Activated T-cell treated with anti-CD3 and anti-CD28 coated beads for 24 hours (primary cell): ENCODE measurements at places on chromosomes 11 and 22.

- no peak for DNase-seq
Observed at GRCh38 chr22:46081831-46082210, 68.5 kb upstream of the PPARA start.

GRCh38 chr11:114775875-114776621 lies 97.7 kb downstream of the NXPE2 start:
- DNase-seq = no peak

GRCh38 chr11:59221441-59221840 lies 8.7 kb upstream of the MPEG1 start:
- DNase-seq = no peak

- no peak for DNase-seq
Observed at GRCh38 chr11:95505927-95506426, 275.0 kb upstream of the SESN3 start.

DNA sequence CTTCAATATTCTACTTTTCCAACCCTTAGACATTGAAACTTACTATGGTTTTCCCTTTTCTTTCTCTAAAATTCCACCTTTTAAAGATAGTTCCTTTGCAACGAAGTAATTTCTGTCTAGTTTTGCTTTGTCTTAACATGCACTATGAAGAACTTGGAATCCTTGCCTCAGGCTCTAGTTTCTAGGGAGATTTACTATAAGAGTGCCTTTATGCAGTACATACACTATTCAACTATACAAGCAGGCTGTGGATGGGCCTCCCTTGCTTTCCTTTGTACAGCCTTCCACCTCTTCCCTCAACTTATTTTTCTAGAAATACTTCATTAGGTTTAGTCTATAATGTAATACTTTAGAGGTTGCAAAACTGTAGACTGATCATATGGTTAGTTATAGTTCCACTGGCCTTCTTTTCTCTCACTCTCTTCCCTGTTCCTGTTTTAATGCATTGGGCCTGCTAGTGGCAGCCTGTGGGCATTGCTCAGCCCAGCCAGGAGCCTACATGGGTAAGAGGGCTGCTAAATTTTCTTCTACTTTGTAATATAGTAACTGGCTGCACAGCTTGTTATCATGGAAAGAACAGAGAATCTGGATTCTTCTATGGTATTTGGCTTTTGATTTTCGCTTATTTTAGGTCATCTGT lies 100.2 kb downstream of the C11orf87 start:
- no peak for DNase-seq

GRCh38 chr22:45805413-45805812 lies 133.8 kb downstream of the ATXN10 start:
- no peak for DNase-seq

DNA sequence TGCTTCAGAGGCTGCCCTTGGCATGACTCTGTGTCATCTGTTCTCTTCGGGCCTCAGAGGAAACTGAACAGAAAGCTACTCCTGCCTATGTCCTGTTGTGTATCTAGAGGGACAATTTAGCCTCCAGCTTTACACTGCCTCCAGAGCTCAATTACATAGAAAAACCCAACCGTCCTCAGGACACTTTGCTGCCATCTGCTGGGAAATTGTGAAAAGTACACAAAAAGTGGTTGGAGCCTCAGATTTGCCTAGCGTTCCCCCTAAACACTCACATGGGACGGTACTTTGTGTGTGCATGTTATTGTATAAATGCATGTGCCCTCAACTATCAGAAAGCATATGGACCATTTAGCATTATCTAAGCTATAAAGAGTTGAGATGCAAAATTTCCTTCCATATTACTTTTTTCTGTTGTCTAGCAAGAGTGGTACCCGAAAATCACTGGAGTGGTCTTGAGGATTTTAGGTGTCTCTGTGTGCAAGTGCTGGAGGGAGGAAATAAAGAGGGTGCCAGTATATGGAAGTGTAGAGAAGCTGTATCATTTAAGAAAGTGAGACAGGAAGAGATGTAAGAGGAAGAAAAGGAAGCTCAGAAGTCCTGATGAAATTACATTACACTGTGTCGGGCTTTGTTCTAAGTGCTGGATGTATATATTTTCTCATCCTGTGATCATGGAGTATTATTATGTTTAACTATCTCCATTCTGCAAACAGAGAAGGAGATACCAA lies 8.7 kb upstream of the MS4A4E start:
- DNase-seq = no peak

- no peak for DNase-seq
Observed at GRCh38 chr11:24509114-24509513, 12.3 kb downstream of the LUZP2 start.

GRCh38 chr22:36391638-36392037 lies 3.9 kb upstream of the MYH9 start:
- DNase-seq = no peak

DNA sequence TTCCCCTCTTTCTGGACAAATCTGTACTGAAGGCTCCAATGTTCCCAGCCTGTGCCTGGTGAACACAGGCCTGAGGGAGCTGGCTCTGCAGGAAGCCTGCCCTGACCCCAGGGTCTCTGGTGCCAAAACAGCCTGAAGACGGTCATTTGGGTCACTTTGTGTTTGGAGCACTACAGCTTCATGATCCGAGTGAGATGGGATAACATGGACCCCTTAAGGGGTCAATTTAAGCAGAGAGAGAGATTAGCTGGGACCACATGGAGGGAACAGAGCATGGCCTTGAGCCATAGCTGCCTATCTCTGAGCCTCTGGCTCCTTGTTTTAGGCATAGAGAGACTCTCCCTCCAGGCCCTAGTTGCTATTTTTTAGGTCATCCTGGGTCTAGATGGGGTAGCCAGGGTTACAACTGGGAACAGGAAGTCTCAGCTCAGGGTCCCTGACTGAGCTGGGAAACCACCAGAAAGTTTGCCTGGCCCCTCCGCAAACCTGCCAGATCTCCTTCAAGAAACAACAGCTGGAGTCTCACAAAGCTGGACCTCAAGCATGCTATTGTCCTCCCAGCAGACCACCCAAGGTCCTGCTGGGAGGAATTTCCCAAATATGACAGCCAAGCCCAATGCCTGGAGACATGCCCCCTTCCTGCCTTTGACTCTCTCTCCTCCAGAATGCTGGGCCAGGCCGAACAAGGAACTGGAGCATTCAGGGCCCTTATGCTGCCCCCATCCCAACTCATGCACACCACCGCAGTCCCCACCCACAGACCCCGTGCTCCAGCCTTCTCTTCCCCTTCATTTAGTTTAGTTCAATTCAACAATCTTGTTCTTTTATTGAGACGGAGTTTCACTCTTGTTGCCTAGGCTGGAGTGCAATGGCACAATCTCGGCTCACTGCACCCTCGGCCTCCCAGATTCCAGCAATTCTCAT lies 4.0 kb downstream of the SLCO2B1 start:
- DNase-seq = no peak

DNA sequence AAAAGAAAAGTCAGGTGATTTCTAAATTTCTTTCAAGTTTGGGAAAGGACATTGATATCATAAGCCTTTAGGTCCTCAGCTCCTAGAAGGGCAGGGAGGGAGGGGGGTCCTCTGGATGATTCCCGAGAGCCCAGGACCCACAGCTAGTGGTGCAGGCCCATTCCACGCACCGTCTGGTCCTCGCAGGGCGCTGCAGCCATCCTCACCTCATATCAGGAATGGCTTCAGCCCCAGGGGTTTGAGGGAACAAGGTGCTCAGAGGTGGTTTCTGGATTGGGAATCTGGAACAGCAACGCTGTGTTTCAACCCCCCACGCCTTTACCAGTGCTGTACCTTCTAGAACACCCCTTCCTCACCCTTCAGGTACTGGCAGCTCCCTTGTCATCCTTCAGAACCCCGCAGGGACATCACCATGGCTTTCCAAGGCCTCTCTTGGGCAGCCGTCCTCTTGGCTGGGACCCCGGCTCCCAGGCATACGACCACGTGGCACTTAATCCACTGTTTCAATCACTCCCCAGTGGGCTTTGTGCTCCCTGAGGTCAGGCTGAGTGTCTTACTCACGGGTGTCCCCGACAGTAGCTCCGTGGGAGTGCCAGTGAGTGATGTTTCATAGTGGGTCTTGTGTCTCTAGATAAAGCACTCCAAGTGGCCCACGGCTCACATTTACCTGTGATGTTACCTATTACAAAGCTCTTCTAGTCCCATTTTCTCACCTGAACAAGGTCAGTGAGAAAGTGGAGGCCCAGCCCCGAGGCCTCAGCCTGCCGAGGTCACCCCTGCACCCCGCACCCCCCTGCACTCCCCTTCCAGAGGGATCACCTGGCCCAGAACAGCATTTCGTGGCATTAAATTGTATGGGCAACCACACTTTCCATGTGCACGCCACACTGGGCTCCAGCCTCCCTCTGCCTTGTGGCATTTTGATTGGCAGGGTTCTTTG lies 93.9 kb downstream of the MORC2 start:
- no peak for DNase-seq

DNA sequence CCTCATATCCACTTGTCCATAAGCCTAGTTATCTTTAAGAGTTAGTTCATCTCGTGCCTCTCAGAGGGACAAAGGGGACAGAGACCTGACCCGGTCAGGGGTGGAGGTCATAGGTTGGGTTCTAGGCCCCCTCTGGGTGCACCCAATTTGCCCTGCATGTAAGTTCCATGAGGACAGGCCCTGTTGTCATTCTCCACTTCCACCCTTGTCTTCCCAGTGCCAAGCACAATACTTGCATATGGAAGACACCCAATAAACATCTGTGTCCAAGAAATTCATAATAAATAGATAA lies 1.3 kb upstream of the YIF1A start:
- no peak for DNase-seq

GRCh38 chr11:34214961-34215805 lies 109.8 kb downstream of the NAT10 start:
- DNase-seq = peak; percentile 77

DNA sequence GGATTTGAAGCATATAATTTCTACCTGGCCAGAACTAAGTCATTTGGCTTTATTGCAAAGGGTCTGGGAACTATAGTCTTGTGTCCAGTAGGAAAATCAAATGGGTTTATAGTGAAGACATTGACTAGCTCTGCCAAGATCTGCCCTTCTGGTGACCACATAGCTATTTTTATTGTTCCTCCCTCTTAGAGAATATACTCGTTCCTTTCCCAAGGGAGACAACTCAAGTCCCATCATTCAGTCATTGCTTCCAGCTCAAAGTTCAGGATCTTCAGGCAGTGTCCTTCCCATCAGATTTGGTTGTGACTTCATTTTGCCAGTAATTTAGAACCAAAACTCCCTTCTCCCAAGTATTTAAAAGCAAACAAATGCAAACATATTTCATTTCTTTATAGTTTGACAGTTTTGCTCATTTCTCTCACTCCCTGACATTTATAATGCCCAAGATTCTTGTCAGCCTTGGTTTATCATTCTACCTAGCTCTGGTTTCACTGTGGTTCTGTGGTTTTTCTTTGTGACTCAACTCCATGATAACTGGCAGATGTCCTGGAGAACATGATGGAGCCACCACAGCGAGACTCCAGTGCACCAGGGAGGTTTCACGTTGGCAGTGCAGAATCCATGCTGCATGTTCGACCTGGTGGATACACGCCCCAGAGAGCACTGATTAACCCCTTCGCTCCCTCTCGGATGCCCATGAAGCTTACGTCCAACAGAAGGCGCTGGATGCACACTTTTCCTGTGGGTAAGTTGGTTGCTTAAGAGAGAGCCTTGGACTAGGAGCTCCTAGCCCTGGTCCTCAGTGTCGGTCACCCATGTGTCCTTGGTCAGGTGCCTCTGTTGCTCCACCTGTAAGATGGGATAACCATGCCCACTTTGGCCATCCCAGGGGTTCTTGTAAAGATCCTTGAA lies 64.9 kb downstream of the DEPDC5 start:
- no peak for DNase-seq

- peak; percentile 47 for DNase-seq
Observed at GRCh38 chr22:41746567-41747400, 47.5 kb downstream of the MEI1 start.

- DNase-seq = no peak
Observed at GRCh38 chr11:14813516-14813915, 78.5 kb downstream of the CYP2R1 start.

DNA sequence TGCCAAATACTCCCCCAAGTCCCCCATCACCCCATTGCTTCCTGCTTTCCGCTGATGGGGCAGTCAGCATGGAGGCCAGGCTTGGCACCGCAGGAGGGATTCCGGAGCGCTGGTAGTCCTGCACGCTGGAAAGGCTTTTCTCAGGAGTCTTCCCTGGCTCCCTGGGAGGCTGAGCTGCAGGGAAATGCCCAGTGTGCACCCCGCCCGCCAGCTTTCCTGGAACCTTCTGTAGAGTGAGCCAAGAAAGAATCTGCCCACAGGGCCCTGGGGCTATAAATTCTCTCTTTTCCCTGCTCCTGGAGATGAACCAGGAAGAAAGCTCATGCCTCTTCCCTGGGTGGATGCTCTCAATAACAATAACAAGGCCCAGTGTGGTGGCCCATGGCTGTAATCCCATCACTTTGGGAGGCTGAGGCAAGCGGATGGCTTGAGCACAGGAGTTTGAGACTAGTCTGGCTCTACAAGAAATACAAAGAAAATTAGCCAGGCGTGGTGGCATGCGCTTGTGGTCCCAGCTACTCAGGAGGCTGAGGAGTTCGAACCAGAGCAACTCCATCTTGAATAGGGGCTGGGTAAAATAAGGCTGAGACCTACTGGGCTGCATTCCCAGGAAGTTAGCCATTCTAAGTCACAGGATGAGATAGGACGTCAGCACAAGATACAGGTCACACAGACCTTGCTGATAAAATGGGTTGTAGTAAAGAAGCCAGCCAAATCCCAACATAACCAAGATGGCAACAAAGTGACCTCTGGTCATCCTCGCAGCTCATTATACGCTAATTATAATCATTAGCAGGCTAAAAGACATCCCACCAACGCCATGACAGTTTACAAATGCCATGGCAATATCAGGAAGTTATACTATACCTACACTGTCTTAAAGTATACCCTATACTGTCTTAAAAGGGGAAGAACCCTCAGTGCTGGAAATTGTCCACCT lies 46.4 kb upstream of the FTH1 start:
- no peak for DNase-seq

DNA sequence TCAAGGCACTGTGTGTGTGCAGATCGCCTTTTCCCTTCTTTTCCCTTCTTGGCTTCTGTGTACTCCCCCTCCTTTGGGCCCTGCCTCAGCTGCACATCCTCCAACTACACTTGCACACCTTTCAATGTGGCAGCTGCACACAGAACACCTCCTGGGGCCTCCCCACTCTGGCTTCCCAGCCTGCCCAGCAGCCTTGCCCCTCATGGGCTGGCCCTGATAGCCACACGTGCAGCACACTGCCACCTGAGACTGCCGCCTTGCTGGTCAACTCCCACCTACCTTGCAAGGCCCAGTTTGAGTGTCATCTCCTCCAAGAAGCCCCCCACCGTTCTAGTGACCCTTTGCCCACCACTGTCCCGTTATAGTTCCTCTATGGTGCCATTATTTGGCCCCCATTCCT lies 77.3 kb upstream of the ARFGAP3 start:
- DNase-seq = no peak

DNA sequence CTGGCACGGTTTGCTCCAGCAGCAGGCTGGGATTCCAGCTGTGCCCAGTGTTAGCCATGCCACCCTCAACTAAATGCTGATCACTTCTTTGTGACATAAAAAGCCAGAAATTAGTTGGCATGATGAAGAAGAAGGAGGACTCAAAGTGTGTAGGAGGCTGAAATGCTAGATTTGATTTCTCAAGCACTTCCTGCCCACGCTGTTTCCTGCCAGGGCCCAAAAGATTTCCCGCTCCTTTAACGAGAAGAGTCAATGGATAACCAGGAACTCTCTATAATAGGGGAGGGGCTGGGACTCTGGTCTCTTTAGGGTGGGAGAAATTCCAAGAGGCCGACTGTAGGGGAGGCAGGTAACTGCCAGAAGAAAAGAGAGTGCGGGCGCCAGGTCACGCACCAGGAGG lies 26.4 kb downstream of the APOL3 start:
- no peak for DNase-seq

GRCh38 chr11:820655-821511 lies 2.2 kb downstream of the PNPLA2 start:
- no peak for DNase-seq
